Spinal cord (tissue), 10 donors: ENCODE measurements at places on chromosomes 6 and 20. TPM values are rescaled to one million over a fixed set of nuclear protein-coding genes. Genes with fewer than 3 reads are reported as not detected.

Gene BPI
- 11.5 TPM for total RNA-seq

Gene ITPR3
- total RNA-seq, result 6.6 TPM

Gene OLIG3
- total RNA-seq, result 3.3 TPM

Gene PPIL6
- total RNA-seq, result 15.3 TPM

Gene HLA-DQA1
- total RNA-seq, result 0.99 TPM

Gene IRF4
- 0.50 TPM for total RNA-seq

Gene SYCP2
- 11.0 TPM for total RNA-seq

Gene TMC2
- 0.94 TPM for total RNA-seq

Gene HEBP2
- 37.4 TPM for total RNA-seq

Gene MYL9
- total RNA-seq, result 85.3 TPM

Gene SNX5
- total RNA-seq, result 104 TPM

Gene PDE10A
- 12.8 TPM for total RNA-seq

Gene ATG5
- total RNA-seq, result 63.8 TPM

Gene RAD21L1
- total RNA-seq, result 0.10 TPM

Gene GCLC
- total RNA-seq, result 61.5 TPM

Gene KIF6
- total RNA-seq, result 2.0 TPM

Gene TMEM151B
- total RNA-seq, result 9.3 TPM

Gene PBOV1
- total RNA-seq, result not detected

Gene SLC12A5
- 26.2 TPM for total RNA-seq

Gene DPPA5
- not detected for total RNA-seq

Gene BIRC7
- total RNA-seq, result 1.4 TPM

Gene CCN2
- total RNA-seq, result 38.3 TPM

Gene ARFGEF2
- total RNA-seq, result 45.1 TPM

Gene GATA5
- not detected for total RNA-seq

Gene ULBP2
- 0.55 TPM for total RNA-seq

Gene IL17F
- not detected for total RNA-seq

Gene SLC2A10
- total RNA-seq, result 19.5 TPM

Gene PPP2R5D
- 56.6 TPM for total RNA-seq

Gene PNLDC1
- 0.22 TPM for total RNA-seq

Gene MRAP2
- 17.3 TPM for total RNA-seq

Gene TUBB2B
- total RNA-seq, result 702 TPM

Gene CTAGE9
- total RNA-seq, result not detected

Gene ECT2L
- total RNA-seq, result 0.99 TPM

Gene CCDC170
- total RNA-seq, result 13.1 TPM

Gene ADGB
- total RNA-seq, result 6.6 TPM

Gene EGFL8
- total RNA-seq, result 28.4 TPM

Gene RSPO3
- 3.9 TPM for total RNA-seq

Gene SLC32A1
- 3.1 TPM for total RNA-seq

Gene TFAP2A
- total RNA-seq, result 0.72 TPM

Gene CDSN
- total RNA-seq, result not detected

Gene GPX5
- not detected for total RNA-seq

Gene C20orf96
- total RNA-seq, result 6.8 TPM

Gene HMGCLL1
- 49.8 TPM for total RNA-seq

Gene TRIM31
- total RNA-seq, result not detected

Gene SLC4A11
- total RNA-seq, result 0.20 TPM

Gene ACTL10
- total RNA-seq, result 0.77 TPM

Gene ARMH2
- not detected for total RNA-seq

Gene OR2H2
- total RNA-seq, result not detected

Gene PI16
- 29.9 TPM for total RNA-seq

Gene PTP4A1
- 127 TPM for total RNA-seq

Gene HLA-DQB1
- 0.30 TPM for total RNA-seq
